ENCODE measurements at places on chromosomes 2 and 18.

- DNase-seq, result no peak
Measured at GRCh38 chr2:2495606-2496005, 164.5 kb upstream of the MYT1L start.

DNA sequence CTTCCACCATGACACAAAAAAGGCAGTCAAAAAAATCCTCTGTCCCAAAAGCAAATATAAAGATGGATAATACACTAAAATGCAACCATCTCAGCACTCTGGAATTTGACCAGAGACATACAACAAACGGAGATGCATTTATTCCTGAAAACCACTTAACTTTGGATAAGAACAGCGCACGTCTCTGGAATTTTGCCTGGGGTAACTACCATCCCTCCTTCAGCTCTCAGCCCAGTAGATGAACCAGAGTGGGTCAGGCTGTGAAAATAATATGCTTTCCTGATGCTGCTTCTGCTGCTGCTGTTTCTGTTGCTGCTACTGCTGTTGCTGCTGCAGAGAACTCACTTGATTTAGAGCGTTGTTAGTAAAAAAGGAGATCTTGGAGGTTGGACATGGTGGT lies 133.8 kb upstream of the ACVR2A start:
- no peak for DNase-seq

GRCh38 chr2:156731506-156731905 lies 295.3 kb downstream of the GPD2 start:
- no peak for DNase-seq

DNA sequence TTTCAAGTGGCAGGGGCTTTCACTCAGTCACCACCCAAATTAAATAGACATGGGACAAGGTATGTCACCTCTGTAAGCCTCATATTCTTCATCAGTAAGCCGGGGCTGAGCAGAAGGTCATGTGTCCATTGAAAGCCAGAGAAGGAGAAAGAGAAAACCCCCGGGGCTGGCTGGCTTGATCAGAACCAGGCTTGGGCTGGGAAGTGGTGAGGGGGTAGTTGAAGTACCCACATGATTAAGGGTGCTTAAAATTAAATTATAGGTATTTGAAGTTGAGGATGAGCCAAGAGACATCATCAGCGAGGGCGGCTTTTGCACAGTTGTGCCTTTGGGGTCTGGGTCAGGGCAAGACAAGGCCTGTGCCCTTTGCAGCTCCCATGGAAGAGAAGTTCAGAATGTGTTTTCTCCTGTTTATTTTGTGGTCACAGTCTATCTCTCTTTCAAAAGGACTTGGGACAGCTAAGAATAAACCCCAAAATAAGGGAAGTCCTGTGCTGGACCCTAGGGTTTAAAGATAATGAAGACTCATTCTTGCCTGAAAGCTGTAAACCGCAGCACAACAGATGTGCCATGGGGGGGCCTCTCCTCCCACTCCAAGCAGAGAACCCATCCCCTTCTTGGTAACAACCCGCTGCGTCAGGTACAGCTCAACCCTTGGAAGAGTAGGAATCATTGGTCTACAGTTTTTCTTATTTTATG lies 10.7 kb downstream of the DBI start:
- DNase-seq, result no peak

DNA sequence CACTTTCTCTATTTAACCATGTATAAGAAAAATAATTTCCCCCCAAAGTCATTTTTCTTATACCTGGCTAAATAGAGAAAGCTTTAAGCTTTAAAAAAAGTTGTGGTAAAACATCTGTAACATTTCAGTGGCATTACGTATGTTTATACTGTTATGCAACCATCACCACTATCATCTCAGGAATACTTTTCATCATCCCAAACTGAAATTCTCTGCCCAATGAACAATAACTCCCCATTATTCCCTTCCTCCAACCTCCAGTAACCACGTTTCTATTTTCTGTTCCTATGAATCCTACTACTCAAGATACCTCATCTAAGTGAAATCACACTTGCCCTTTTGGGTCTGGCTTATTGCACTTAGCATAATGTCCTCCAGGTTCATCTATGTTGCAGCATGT lies 1.7 kb upstream of the SLC3A1 start:
- no peak for DNase-seq

DNA sequence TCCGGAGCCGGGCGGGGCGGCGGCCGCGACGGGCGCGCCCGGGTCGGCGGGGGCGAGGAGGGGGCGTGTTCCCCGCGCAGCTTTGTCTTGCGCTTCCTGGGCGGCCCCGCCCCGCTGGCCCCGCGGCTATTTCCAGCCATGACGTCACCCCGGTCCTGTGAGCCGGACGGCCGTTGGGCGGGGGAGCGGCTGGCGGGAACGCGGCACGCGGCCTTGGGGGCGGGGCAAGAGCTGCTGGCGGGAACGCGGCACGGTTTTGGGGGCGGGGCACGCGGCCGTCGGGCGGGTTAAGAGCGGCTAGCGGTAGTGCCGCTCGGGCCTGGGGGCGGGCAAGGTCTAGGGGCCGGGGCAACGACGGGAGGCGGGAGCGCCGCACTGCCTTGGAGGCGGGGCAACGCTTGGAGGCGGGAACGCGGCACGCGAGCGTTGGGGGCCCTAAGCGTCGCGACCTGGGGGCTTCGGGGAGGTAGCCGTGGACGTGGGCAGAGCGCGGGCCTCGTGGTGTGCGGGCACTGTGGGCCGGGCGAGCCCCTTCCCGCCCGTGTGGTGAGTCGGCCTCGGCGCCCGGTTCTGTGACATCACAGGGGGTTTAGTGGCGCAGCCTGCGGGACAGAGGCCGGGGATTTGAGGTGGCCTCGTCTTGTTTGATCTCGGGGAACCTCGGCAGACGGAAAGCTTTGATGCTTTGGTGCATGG lies 704 bp downstream of the KLF11 start:
- DNase-seq, result peak; percentile 66

- DNase-seq, result no peak
Measured at GRCh38 chr2:24527536-24527935, 36.5 kb downstream of the NCOA1 start.

GRCh38 chr2:172101821-172102390 lies 794 bp downstream of the DLX2 start:
- DNase-seq, result no peak

GRCh38 chr2:145685383-145686050 lies 1165.6 kb upstream of the ZEB2 start:
- no peak for DNase-seq

DNA sequence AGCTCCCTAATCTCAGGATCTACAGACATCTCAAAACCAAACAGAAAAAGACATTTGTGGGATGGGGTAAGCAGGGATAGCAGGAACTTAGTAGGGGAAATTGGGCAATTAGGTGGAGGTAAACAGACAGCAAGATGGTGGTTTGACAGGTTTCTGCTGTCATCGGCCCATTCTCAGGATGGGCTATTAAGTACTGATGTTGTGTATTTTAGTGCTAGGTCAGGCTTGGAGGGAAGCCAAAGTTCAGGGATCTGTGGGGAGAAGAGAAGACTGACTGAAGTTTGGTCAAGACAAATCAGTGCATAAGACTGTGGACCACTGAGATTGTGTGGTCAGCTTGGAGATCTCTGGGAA lies 96.8 kb upstream of the THUMPD2 start:
- no peak for DNase-seq

GRCh38 chr2:111135910-111136297 lies 15.2 kb downstream of the BCL2L11 start:
- DNase-seq, result no peak

GRCh38 chr2:239495791-239496233 lies 95.0 kb upstream of the HDAC4 start:
- DNase-seq, result no peak

- no peak for DNase-seq
Measured at GRCh38 chr2:174568425-174568824, 29.2 kb downstream of the WIPF1 start.

GRCh38 chr18:45481821-45482220 lies 133.5 kb upstream of the SLC14A2 start:
- DNase-seq, result no peak

DNA sequence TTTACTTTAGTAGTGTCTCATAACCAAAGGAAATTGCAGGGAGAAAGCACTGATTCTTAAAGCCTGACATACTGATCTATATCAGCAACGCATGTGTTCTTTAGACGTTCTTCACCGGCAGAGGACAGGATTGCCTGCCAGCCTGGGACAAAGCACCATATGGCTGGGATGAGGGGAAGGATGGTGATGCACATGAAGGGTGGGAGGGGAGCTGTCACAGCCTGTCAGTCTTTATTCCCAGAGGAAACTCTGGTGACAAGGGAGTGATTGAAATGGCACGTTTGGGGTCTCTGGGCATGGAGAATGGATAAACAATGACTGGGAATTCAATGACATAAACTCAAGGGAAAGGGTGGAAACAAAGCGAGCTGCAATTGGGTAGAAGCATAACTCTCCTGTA lies 808.1 kb downstream of the DCC start:
- DNase-seq, result no peak
